ENCODE measurements at places on chromosomes 1 and 21.
A peak's percentile ranks its signal among the peaks of the same experiment; 100 is the strongest.

- H3K27me3 ChIP-seq = peaks cover 2% of the 10 kb centered on the region
- H3K4me1 ChIP-seq = peaks cover 1% of the 10 kb centered on the region
- no peak for DNase-seq
- no peak overlapping the region for H3K4me3 ChIP-seq
- H3K36me3 ChIP-seq = peaks cover 21% of the 10 kb centered on the region
Measured at GRCh38 chr1:180951836-180952656, 39.3 kb downstream of the KIAA1614 start.

DNA sequence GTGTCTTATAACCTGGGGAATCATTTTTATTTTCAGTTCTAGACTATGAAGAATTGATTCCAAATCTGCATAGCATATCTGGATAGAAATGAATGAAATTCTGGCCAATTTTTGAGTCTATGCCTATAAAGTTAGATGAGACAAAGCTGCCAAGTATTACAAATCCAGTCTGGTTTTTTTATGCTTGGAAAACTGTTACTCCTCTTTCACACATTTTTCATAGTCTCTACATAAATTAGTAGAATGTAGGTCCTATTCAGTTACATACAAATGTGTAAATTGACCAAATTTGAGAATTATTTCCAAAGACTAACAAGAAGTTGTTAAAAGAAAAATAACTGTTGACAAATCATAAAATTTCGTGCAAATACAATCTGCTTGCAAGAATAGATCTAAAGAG lies 1505.2 kb downstream of the AMY1C start:
- no peaks in the 10 kb centered on the region for H3K4me1 ChIP-seq
- H3K4me3 ChIP-seq = no peak overlapping the region
- H3K27ac ChIP-seq = no peak overlapping the region
- no peak for DNase-seq

DNA sequence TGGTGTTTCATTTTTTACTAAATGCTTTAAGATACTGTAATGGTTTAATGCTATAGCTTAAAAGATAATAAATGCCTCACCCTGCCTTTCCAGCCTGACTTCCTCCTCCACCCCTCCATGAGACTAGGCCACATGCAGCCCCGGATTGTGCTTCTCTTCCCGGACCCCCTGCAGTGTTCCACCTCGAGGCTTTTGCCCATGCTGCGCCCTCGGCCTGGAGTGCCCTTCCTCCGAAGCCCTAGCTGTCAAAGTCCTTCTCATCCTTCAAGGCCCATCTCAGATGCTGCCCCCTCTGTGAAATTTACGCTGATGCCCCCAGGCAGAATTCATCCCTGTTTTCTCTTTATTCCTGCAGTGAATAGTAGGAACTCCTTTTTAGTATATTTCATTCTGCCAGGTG lies 98.5 kb downstream of the ATP5PO start:
- H3K27me3 ChIP-seq = no peaks in the 10 kb centered on the region
- H3K27ac ChIP-seq = no peak overlapping the region
- no peaks in the 10 kb centered on the region for H3K4me1 ChIP-seq
- H3K36me3 ChIP-seq = no peaks in the 10 kb centered on the region

DNA sequence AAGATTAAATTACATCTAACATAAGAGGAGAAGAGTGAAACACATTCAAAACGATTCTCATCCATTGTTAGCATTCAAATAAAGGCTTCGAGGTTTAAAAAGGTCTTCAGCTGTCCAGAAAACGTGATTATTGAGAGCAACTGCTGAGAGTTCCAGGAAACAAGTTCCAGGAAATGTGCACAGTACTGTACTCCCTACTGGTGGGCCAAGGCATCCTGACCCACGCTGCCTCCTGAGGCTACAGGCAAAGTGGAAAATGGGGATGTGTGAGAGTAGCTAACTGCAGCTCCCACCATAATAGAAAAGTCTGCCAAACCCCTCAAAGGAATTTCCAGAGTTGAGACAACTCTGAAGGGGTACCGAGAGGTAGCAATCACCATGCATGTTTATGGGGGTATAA lies 2.0 kb downstream of the VAV3 start:
- H3K4me1 ChIP-seq = peaks cover 28% of the 10 kb centered on the region
- no peaks in the 10 kb centered on the region for H3K36me3 ChIP-seq
- peaks cover 2% of the 10 kb centered on the region for H3K27me3 ChIP-seq
- no peak for DNase-seq
- H3K27ac ChIP-seq = no peak overlapping the region
- peak overlapping the region; percentile 90 for H3K4me3 ChIP-seq

DNA sequence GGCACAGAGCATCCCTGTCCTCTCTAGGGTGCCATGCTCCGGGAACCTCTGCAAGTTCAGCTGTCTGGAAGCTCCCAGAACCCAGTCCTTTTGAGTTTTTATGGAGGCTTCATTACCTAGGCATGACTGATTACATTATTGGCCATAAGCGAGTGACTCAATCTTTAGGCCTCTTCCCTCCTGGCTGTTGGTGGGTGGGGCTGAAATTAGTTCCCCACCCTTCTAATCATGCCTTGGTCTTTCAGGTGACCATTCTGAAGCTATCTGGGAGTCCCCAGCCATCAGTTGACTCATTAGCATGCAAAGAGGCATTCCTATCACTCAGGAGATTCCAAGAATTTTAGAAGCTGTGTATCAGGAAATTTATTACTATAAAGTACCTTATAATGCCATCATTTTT lies 46.6 kb downstream of the WLS start:
- no peak overlapping the region for H3K27ac ChIP-seq
- no peaks in the 10 kb centered on the region for H3K27me3 ChIP-seq
- H3K4me3 ChIP-seq = no peak overlapping the region
- no peaks in the 10 kb centered on the region for H3K36me3 ChIP-seq
- no peak for DNase-seq

GRCh38 chr1:7942214-7942921 lies 1.7 kb upstream of the TNFRSF9 start:
- H3K36me3 ChIP-seq = peaks cover 17% of the 10 kb centered on the region
- peak overlapping the region; percentile 81 for H3K27ac ChIP-seq
- no peak for DNase-seq
- H3K4me1 ChIP-seq = peaks cover 64% of the 10 kb centered on the region
- peak overlapping the region; percentile 88 for H3K4me3 ChIP-seq

- no peak overlapping the region for H3K4me3 ChIP-seq
- no peak overlapping the region for H3K27ac ChIP-seq
- H3K4me1 ChIP-seq = no peaks in the 10 kb centered on the region
- no peaks in the 10 kb centered on the region for H3K27me3 ChIP-seq
Measured at GRCh38 chr1:57270927-57271698, 152.7 kb downstream of the DAB1 start.

DNA sequence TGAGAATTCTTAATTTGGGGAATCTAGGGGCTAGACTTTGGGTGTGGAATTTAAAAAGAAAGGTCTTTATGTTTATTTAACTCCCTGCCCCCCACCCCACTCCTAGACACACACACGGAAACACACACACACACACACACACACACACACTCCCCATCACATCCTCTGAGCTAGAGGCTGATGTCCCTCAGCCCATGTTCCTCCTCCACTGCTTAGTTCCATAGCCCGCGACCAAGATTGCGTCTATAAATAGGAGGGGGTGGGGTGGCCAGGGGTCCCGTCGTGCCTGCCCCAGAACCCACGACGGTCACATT lies 655 bp upstream of the KIRREL1 start:
- peaks cover 43% of the 10 kb centered on the region for H3K27me3 ChIP-seq
- H3K4me3 ChIP-seq = no peak overlapping the region
- no peaks in the 10 kb centered on the region for H3K4me1 ChIP-seq
- no peak overlapping the region for H3K27ac ChIP-seq
- no peaks in the 10 kb centered on the region for H3K36me3 ChIP-seq

DNA sequence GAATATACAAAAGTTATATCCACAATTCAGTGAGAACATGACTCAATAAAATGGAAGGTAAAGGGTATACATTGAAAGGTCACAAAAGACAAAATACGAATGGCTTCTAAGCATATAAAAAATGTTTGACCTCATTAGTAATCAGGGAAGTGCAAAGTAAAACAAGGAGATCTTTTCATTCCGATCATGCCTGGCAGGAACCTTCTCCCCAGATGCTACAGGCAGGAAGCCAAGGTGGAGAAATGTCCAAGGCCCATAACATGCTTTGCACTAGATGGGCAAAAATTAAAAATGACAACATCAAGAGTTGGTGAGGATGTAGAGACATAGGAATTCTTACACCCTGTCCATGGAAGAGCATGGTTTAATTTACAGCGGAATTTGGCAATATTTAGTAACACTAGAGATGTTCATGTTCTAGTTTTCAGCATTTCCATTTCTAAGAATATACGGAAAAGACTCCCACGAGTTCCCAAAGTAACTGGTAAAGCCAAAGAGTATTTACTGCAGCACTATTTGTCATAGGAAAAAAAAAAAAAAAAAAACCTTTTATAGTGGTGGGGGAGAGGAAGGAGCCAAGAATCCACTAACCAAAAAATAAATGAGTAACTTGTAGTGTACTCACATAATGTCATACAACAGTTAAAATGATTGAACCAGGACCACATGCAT lies 184.5 kb upstream of the KAZN start:
- no peaks in the 10 kb centered on the region for H3K36me3 ChIP-seq
- DNase-seq = no peak
- no peaks in the 10 kb centered on the region for H3K27me3 ChIP-seq

GRCh38 chr1:36885540-36886357 lies 148.6 kb downstream of the GRIK3 start:
- no peak for DNase-seq
- no peak overlapping the region for H3K27ac ChIP-seq
- H3K4me1 ChIP-seq = no peaks in the 10 kb centered on the region
- no peak overlapping the region for H3K4me3 ChIP-seq
- peaks cover 6% of the 10 kb centered on the region for H3K27me3 ChIP-seq
- no peaks in the 10 kb centered on the region for H3K36me3 ChIP-seq

- H3K4me1 ChIP-seq = no peaks in the 10 kb centered on the region
- H3K27me3 ChIP-seq = peaks cover 2% of the 10 kb centered on the region
- H3K27ac ChIP-seq = no peak overlapping the region
- H3K4me3 ChIP-seq = no peak overlapping the region
- no peak for DNase-seq
Measured at GRCh38 chr1:74549932-74550331, 37.5 kb upstream of the LRRC53 start.

GRCh38 chr1:175530622-175531375 lies 212.6 kb downstream of the TNR start:
- no peak overlapping the region for H3K4me3 ChIP-seq
- H3K36me3 ChIP-seq = no peaks in the 10 kb centered on the region
- peaks cover 8% of the 10 kb centered on the region for H3K27me3 ChIP-seq
- no peaks in the 10 kb centered on the region for H3K4me1 ChIP-seq
- no peak overlapping the region for H3K27ac ChIP-seq

DNA sequence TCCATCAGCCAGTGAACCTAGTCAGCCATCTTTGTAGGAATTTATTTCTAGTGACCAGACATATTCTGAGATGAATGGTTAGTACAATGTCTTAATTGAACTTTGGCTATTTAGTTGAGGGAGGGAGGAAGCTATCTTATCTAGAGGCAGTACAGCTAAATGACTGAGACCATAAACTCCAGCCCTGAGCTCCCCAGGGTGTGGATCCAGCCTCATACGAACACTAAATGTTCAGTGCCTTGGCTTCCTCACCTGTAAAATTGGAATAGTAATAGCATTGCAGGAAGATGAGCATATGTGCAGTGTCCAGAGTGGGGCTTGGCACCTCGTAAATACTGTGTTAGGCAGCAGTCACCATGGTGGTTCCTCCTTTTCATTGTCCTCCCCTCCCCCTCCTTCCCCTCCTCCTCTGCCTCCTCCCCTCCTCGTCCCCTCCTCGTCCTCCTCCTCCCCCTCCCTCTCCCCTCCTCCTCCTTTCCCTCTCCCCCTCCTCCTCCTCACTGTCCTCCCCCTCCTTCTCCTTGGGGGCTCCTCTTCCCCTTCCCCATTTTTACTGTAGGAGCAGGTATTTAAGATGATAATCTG lies 108.2 kb downstream of the GALNT2 start:
- H3K36me3 ChIP-seq = peaks cover 14% of the 10 kb centered on the region
- no peak overlapping the region for H3K4me3 ChIP-seq
- H3K4me1 ChIP-seq = peaks cover 32% of the 10 kb centered on the region
- DNase-seq = no peak
- H3K27me3 ChIP-seq = peaks cover 2% of the 10 kb centered on the region
- H3K27ac ChIP-seq = no peak overlapping the region

DNA sequence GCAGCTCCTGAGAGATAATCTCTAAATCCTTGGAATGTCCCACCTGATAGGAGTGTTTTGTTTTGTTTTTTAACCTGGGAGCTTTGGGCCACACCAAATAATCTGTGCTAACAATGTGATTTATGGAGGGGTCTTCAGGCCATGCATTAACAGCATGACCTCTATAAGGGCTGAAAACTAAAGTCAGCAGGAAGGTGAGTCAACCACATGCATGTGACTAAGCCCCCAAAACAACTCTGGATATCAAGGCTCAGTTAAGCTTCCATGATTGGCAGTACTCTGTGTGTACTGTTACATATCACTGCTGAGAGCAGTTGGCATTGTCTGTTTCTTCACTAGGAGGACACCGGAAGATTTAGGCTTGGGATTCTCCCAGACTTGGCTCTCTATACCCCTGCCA lies 10.7 kb downstream of the AUNIP start:
- H3K27ac ChIP-seq = no peak overlapping the region
- no peaks in the 10 kb centered on the region for H3K36me3 ChIP-seq
- DNase-seq = no peak
- no peak overlapping the region for H3K4me3 ChIP-seq
- no peaks in the 10 kb centered on the region for H3K27me3 ChIP-seq
- no peaks in the 10 kb centered on the region for H3K4me1 ChIP-seq

- H3K4me1 ChIP-seq = no peaks in the 10 kb centered on the region
- no peak overlapping the region for H3K27ac ChIP-seq
- H3K36me3 ChIP-seq = no peaks in the 10 kb centered on the region
- no peak overlapping the region for H3K4me3 ChIP-seq
Measured at GRCh38 chr1:245800901-245801605, 646.3 kb downstream of the KIF26B start.

DNA sequence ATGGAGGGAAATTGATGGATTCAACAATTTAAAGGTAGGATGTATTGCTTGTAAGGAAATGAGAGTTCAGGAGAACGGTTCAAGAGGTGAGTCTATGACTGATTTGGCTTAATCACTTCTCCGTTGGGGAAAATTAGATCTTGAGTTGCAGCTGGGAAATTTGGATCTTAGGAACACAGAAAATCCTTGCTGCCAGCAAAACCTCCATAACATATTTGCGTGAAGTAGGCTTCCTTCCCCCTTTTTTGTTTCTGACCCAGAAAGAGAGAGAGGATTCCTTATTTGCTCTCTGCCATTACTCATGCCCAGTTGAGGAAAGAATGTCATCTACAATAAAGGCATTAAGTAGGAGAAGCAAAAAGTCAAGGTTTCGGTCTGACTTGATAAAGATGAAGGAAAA lies 73.5 kb upstream of the PDC start:
- DNase-seq = no peak
- no peaks in the 10 kb centered on the region for H3K4me1 ChIP-seq
- H3K27me3 ChIP-seq = no peaks in the 10 kb centered on the region
- H3K4me3 ChIP-seq = no peak overlapping the region

- H3K27me3 ChIP-seq = peaks cover 17% of the 10 kb centered on the region
- H3K36me3 ChIP-seq = no peaks in the 10 kb centered on the region
- peak overlapping the region; percentile 30 for H3K27ac ChIP-seq
- H3K4me3 ChIP-seq = no peak overlapping the region
- no peak for DNase-seq
Measured at GRCh38 chr1:115073298-115074087, 15.8 kb downstream of the TSPAN2 start.

GRCh38 chr1:181113059-181113641 lies 24.6 kb downstream of the IER5 start:
- H3K36me3 ChIP-seq = no peaks in the 10 kb centered on the region
- H3K4me3 ChIP-seq = no peak overlapping the region
- peaks cover 20% of the 10 kb centered on the region for H3K4me1 ChIP-seq
- no peak overlapping the region for H3K27ac ChIP-seq
- peaks cover 24% of the 10 kb centered on the region for H3K27me3 ChIP-seq

- no peak overlapping the region for H3K27ac ChIP-seq
- DNase-seq = no peak
- H3K36me3 ChIP-seq = no peaks in the 10 kb centered on the region
- peaks cover 11% of the 10 kb centered on the region for H3K27me3 ChIP-seq
- H3K4me1 ChIP-seq = no peaks in the 10 kb centered on the region
Measured at GRCh38 chr1:51000160-51000559, 30.1 kb downstream of the CDKN2C start.
